Stimulated activated CD8-positive, alpha-beta memory T cell treated with anti-CD3 and anti-CD28 coated beads, Interleukin-15, amount 100 ng/mL, for 24 hours (primary cell): ENCODE measurements at places on chromosomes 12 and 14.

- DNase-seq = no peak
These were observed 11.4 kb downstream of the GLT1D1 start for GRCh38 chr12:128864516-128865186.

GRCh38 chr14:56181681-56182085, 63.5 kb downstream of the PELI2 start:
- DNase-seq = no peak

DNA sequence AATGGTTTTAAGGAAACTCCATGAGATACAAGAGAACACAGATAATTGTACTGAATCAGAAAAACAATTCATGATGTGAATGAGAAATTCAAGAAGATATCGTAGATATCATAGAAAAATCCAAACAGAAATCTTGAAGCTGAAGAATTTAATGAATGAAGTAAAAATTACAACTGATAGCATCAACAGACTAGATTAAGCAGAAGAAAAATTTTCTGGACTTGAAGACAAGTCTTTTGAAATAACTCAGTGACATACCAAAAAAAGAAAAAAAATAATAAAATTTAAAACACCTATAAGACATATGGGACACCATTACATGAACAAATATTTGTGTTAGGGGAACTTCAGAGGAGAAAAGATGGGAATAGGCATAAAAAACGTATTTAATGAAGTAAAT, 122.8 kb upstream of the SYT10 start:
- DNase-seq = no peak

DNA sequence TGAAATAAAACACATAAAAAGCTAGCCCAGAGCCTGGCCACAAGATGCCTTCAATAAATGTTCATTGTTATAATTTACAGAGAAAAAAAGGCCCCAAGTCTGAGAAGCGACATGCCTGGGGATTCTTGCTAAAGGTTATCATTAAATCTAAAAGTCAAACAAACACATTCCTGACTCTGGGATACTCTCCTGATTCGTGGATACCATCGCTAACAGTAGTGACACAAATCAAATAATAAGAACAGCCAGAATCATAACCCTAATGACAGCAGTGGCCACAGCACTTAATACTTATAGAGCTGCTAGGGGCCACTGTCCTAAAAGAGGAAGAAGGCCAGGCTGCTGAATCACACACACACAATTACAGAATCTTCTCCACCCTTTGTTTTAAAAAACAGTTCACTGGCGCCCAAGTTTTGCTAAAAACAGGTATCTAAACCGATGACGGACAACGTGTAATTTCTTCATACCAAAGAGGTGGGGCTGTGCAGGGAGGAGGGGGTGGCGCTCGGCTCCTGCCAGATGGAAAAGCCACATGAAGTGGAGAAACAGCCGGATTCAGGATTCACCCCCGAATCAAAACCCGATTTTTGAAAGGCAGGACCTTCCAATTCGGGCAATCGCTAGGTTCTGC, 1.2 kb downstream of the CLIP1 start:
- no peak for DNase-seq

DNA sequence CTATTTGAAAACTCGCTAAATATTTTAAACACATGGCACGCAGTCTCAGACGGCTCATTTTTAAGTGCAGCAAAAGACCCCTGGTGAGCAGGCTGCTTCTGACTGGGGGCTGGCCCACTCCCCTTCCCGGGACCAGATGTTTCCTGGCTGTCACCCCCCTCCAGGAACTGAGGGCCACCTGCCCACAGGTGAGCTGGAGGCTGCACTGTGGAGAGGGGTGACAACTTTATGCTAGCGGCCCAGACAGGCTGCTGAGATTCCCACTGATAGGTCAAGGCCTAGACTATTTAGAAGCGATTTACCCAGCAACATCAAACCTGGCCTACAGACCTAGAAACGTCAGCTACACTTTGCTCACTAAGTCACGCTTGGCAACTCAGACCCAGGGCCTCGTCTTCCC, 92.1 kb downstream of the BCL11B start:
- DNase-seq = no peak

- no peak for DNase-seq
These were observed 35.4 kb downstream of the SLC38A1 start for GRCh38 chr12:46233423-46233822.

DNA sequence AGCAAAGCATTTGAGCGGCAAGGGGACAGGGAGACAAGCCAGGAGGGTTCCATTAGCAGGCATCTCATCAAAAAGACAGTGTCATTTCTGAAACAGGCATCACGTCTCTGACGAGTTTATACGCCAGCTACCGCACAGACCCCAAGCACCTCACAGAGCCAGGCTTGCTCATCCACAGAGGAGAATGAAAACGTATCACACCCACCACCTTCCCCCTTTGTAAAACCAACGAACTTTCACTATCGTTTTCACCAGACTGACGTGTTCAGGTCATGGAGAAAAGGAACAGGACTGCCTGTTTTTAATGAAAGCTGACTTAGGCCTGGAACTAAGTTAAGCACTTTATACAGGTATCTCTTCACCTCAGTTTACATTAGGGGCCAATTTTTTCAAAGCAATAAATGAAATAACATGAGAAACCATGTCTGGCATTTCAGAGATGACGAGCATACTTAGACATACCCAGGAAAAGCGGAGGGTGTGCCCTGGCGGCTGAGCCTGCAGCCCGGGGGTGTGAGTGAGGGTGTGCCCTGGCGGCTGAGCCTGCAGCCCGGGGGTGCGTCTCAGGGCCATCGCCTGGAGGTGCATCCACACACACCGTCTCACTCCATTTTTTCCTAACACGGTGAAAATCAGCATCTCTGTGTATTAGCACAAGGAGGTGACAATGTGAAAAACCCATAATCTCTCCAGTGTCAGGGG, 41.9 kb downstream of the STX2 start:
- no peak for DNase-seq

DNA sequence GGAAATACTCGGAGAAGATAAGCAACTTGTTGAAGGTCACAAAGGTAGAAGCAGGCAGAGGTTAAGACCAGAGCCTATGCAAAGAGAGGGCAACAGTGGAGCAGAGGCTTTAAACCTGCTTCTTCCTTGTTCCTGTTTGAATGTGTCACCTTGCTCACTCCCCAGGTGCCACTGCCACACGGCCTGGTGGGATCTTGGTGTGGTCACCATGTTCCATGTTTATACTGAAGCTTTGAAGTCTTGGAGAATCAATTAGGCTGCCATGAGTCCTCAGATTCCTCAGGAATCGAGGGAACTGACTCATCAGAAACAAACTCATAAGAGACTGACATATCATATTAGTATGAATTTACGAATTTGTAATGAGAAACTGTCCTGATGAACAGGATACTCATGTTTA, 46.8 kb downstream of the IQSEC3 start:
- DNase-seq = no peak

DNA sequence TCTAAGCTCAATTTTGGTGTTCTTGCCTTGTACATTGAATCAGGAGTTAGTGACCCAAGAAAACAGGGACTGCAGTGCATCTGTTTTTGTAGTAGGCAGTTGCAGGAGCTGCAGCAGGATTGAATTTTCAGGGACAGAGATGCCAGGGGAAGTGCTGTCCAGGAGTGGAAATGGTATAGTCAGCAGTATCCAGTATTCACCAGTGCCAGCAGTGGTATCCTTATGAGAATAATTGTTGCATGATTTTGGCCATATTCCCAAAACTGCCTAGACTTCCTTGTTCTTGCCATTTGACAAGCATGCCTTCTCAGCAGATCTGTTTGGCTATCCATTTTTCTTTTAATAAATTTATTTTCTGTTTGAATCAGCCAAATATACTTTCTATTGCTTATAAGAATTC, 18.6 kb upstream of the ABCD2 start:
- DNase-seq = no peak

DNA sequence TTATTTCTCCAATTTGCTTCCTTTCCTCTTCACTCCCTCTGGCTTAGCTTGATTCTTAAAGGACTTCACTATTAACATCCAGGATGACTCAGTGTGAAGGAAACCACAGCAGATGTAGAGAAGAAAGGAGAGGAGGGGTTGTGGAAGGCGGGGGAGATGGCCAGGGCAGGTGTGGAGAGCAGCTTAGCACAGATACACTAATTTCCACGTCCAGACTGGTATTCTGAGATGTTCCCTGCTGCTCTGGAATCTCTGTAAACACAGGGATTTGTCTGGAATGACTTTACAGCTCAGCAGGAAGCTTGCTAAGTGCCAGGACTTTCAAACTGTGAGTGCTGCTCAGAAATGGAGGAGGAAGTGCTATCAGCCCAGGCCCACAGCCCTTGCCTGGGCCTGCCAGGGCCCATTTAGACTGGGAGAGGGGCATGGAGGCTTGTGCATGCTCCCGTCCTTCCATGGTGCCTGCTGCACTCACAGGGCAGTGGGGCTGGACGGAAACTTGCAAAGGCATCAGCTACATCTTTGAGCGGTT, 202.5 kb upstream of the DDHD1 start:
- no peak for DNase-seq

DNA sequence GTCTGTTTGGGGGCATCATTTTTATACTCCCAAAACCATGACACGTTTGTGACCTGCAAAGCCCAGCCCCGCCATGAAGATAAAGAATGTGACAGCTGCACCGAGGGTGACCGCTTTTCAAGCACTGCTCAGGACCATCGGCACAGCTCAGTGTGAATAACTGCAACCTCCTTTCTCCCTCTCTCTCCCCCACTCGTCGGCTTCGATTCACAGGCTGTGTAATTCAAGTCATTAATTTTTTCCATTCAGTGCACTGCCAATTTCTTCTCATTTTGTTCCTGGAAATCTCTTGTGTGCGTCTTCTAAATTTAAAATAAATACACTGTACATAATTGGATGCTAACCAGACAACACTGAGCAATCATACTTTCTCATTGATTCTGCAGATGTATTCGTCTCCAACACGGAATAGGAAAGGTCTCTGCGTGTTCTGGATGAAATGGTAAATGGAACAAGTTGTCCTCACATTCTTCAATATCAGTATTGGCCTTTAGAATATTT, 260.8 kb downstream of the TTC8 start:
- no peak for DNase-seq

GRCh38 chr12:30805959-30806358, 51.2 kb upstream of the CAPRIN2 start:
- no peak for DNase-seq

- DNase-seq = no peak
These were observed 150.8 kb downstream of the PRKCH start for GRCh38 chr14:61472011-61472672.

- DNase-seq = no peak
These were observed 65.2 kb downstream of the SRGAP1 start for GRCh38 chr12:63909746-63910145.

- no peak for DNase-seq
These were observed 28.6 kb downstream of the EML1 start for GRCh38 chr14:99821519-99822508.

- DNase-seq = no peak
These were observed 52.0 kb downstream of the NOC4L start for GRCh38 chr12:132196038-132196872.

GRCh38 chr12:66405395-66405794, 103.1 kb downstream of the HELB start:
- DNase-seq = no peak

GRCh38 chr14:104110491-104111209, 25.1 kb downstream of the ASPG start:
- DNase-seq = no peak

DNA sequence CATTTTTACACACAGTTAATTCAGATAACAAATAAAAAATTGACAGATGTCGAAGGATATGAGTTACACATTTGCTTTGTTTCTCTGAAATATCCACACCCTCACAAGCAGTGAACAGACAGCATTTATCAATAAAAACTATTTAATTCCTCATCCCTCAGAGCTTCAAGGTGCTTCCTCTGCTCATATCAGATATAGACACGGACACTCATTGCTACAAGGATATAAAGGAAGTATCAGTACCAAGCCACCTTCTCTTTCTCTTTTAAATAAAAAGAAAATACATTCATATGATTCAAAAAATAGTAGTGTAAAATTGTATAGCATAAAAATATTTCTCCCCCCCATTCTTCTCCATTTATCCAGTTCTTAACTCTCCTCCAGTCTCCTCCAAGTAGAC, 21.9 kb upstream of the MAGOHB start:
- DNase-seq = no peak

GRCh38 chr12:77064896-77065360, 441 bp downstream of the E2F7 start:
- DNase-seq = peak; percentile 9

GRCh38 chr14:31977001-31977556, 100.0 kb upstream of the ARHGAP5 start:
- DNase-seq = no peak

- DNase-seq = no peak
These were observed at the start of gene ACSS3 for GRCh38 chr12:81077686-81078441. Gene ACSS3 (plus strand): TSS chr12:81078079. CDS start chr12:81078121, 42 bp downstream.

- DNase-seq = no peak
These were observed 188.9 kb downstream of the RIMBP2 start for GRCh38 chr12:130527239-130527638.

GRCh38 chr12:82648259-82648909, 38.3 kb upstream of the TMTC2 start:
- no peak for DNase-seq

GRCh38 chr14:85948153-85948552, 418.2 kb downstream of the FLRT2 start:
- no peak for DNase-seq

DNA sequence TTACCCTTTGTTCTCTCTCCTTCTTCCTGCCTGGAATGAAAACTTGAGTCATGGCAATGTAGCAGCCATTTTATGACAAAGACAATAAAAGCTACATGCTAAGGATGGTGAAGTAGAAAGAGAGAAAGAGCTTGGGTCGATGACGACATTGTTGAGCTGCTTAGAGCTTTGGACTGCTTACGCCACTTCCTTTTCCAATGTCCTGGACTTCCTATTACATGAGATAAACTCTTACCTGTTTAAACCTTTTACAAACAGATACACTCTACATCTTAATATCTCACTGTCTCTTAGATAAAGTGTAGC, 70.1 kb downstream of the PEBP1 start:
- DNase-seq = no peak

DNA sequence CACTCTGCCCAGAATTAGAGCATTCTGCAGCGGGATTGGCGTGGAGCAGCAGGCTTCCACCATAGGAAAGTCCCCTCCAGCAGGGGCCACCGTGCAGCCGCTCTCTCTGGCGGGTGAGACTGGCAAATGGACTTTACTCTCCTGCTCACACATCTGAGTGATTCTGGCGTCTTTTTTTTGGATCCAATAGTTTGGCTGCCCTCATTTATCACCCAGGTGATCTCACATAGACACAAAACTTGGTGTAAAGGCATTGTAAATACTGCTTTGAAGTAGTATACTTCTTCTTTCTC, 130.3 kb downstream of the TGFB3 start:
- DNase-seq = no peak

- no peak for DNase-seq
These were observed 116.1 kb downstream of the SCARB1 start for GRCh38 chr12:124747426-124748161.

- DNase-seq = no peak
These were observed 90.2 kb downstream of the KDM2B start for GRCh38 chr12:121490401-121491281.
